Activated naive CD8-positive, alpha-beta T cell treated with anti-CD3 and anti-CD28 coated beads for 36 hours (primary cell): ENCODE measurements at places on chromosomes 11 and 22. TPM values are rescaled to one million over a fixed set of nuclear protein-coding genes. Genes with fewer than 3 reads are reported as not detected.
A peak's percentile ranks its signal among the peaks of the same experiment; 100 is the strongest.

Gene PRRG4
- 0.90 TPM for total RNA-seq

Gene TREH
- total RNA-seq: not detected

DNA sequence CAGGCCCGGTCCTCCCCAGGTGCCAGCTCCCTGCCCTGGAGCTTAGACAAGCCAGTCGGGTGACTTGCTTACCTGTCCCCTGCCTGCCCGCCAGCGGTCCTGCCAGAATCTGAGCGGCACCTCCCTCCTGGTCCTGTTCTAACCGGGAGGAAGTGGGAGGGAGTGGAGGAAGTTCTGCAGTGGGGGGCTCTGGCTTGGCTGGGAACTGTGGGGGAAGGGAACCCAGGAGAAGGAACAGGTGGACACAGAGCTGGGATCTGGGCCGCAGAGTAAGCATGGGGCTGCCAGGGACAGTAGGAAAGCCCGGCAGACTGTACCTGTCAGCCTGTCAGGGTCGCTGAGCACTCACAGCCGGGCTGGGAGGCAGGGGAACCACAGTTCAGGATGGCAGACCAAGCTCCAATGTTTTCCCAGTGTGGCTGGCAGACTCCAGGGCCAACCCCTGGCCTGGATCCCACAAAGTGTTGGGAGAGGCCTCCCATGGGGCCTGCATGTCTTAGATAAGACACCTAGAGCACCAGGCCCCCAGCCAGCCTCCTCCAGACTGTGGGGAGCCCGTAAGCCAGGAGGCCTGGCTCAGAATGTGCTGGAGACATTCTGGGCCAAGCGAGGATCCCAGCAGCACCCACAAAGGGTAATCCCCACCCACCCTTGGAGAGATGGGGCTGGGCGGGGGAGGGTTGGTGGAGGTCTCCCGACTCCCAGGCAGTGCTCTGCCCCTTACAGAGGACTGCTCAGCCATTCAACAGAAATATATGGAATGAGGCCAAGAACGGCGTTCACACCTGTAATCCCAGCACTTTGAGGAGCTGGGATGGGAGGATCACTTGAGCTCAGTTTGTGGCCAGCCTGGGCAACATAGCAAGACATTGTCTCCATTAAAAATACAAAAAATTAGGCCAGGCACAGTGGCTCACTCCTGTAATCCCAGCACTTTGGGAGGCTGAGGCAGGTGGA is 2.3 kb downstream of the CYB5R3 start:
- no peak for DNase-seq

- peak; percentile 31 for DNase-seq
These were observed 1.2 kb upstream of the CERK start for GRCh38 chr22:46739094-46739870.

GRCh38 chr11:32331792-32332191 is 103.5 kb downstream of the WT1 start:
- no peak for DNase-seq

DNA sequence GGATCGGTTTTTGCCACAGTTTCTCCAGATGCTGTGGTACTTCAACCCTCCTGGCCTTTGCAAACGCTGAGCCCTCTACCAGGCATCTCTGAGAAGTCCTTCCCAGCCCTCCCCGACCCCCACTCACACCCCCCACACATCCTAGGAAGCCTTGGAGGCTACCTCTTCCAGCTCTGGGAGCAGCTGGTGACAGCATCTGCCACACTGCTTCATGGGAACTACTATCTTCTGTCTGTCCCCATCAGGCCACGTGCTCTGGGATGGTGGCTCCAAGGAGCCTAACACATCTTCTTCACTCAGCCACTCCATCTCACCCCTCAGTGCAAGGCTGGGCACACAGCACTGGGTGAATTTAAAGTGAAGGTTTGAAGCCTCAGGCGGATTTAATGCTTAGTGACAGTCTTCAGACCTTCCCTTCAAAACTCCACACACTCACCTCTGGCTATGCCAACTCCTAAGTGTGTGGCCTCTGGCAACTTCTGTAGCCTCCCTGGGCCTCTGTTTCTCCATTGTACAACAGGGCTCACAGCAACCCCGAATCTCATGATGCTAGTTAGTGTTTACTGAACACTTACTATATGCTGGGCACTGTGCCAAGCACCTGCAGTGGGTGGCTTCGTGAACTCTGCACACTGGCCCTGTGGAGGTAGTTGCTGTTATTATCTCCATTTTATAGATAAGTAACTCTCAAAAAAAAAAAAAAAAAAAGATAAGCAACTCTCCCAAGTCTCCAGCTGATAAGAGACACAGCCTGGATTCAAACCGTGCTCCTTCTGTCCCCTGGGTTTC is 7.3 kb upstream of the TP53I11 start:
- DNase-seq: no peak

- no peak for DNase-seq
These were observed 90.9 kb downstream of the LDLRAD3 start for GRCh38 chr11:36034551-36035331.
